ENCODE measurements at places on chromosomes 13 and 19. TPM values are rescaled to one million over a fixed set of nuclear protein-coding genes. Genes with fewer than 3 reads are reported as not detected.

GRCh38 chr13:38602266-38602665 lies 84.6 kb upstream of the FREM2 start:
- no peak overlapping the region for H3K27ac ChIP-seq
- H3K4me1 ChIP-seq: no peaks in the 10 kb centered on the region
- H3K4me3 ChIP-seq: no peak overlapping the region
- H3K27me3 ChIP-seq: peaks cover 14% of the 10 kb centered on the region
- DNase-seq: no peak

DNA sequence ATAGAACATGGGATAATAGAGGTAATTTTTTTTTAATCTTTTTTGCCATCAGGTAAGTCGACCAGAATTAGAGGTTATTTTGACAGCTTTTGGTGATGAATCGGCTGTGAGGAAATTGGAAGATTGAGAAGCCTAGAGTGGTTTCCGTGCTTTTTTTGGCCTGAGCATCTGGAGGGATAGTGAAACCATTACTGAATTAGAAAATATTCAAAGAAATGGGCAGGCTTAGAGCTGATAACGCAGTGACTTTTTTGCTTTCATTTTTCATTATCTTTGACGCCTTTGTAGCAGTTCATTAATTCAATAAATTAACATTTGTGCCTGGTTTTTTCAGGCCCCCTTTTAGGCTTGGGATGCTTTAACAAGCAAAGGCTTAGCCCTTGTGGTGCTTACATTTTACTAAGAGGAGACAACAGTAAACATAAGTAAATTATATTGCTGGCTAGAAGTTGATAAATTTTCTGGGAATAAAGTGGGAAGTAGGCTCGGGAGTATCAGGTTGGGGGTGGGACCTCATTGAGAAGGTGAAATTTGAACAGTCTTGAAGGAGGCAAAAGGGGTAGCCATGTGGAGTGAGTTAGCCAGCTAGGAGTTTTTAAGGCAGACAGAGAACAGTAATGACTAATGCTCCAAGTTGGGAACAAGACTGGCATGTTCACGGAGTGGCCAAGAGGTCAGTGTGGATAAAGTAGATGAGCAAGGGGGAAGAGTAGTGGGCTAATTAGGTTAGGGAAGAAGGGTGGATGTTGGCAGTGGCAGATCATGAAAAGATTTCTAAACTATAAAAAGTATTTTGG lies 36.5 kb downstream of the GTF2F2 start:
- peaks cover 43% of the 10 kb centered on the region for H3K36me3 ChIP-seq
- no peak for DNase-seq
- H3K4me1 ChIP-seq: no peaks in the 10 kb centered on the region
- no peak overlapping the region for H3K4me3 ChIP-seq

- H3K4me1 ChIP-seq: peaks cover 41% of the 10 kb centered on the region
- H3K36me3 ChIP-seq: peaks cover 21% of the 10 kb centered on the region
- no peaks in the 10 kb centered on the region for H3K27me3 ChIP-seq
- peak overlapping the region; percentile 100 for H3K27ac ChIP-seq
- H3K4me3 ChIP-seq: peak overlapping the region; percentile 97
Observed at GRCh38 chr13:74132776-74133656, 1.2 kb downstream of the KLF12 start.

GRCh38 chr13:34779171-34779570 lies 162.9 kb upstream of the NBEA start:
- no peak overlapping the region for H3K4me3 ChIP-seq
- H3K27ac ChIP-seq: no peak overlapping the region
- no peak for DNase-seq
- no peaks in the 10 kb centered on the region for H3K27me3 ChIP-seq
- no peaks in the 10 kb centered on the region for H3K36me3 ChIP-seq

- H3K4me3 ChIP-seq: no peak overlapping the region
- no peaks in the 10 kb centered on the region for H3K4me1 ChIP-seq
- H3K27ac ChIP-seq: no peak overlapping the region
- H3K36me3 ChIP-seq: peaks cover 37% of the 10 kb centered on the region
Observed at GRCh38 chr19:1425102-1425837, 12.9 kb upstream of the RPS15 start.

- H3K4me1 ChIP-seq: peaks cover 37% of the 10 kb centered on the region
- H3K27ac ChIP-seq: peak overlapping the region; percentile 87
- peak; percentile 89 for DNase-seq
- peaks cover 30% of the 10 kb centered on the region for H3K36me3 ChIP-seq
Observed at GRCh38 chr19:797528-798414, 519 bp downstream of the PTBP1 start.

- H3K36me3 ChIP-seq: no peaks in the 10 kb centered on the region
- H3K4me1 ChIP-seq: no peaks in the 10 kb centered on the region
- no peak overlapping the region for H3K27ac ChIP-seq
Observed at GRCh38 chr13:113402471-113403254, 38.7 kb upstream of the GRTP1 start.

DNA sequence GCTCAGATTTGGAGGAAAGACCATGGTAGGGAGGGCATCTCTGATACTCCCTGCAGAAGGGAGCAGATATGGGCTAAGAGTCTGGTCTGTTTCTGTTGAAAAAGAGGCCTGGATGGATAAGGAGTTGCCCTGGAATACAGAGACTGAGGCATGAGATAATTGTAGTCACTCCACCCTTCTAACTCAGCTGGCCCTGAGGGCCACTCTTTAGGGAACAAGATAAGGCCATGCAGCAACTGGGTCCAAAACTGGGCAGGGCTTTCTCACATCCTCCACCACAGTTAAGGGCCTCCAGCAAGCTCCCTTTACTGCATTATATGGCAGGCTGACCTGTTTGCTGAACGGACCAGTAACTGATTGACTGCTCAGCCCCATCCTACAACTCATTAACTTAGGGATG lies 1.3 kb downstream of the ZNF749 start:
- H3K4me1 ChIP-seq: peaks cover 23% of the 10 kb centered on the region
- DNase-seq: no peak
- H3K36me3 ChIP-seq: peaks cover 56% of the 10 kb centered on the region
- peak overlapping the region; percentile 93 for H3K27ac ChIP-seq
- H3K27me3 ChIP-seq: no peaks in the 10 kb centered on the region

GRCh38 chr19:821231-821824 lies 427 bp downstream of the PLPPR3 start:
- peaks cover 21% of the 10 kb centered on the region for H3K27me3 ChIP-seq
- no peak for DNase-seq
- no peaks in the 10 kb centered on the region for H3K4me1 ChIP-seq
- H3K36me3 ChIP-seq: peaks cover 4% of the 10 kb centered on the region

DNA sequence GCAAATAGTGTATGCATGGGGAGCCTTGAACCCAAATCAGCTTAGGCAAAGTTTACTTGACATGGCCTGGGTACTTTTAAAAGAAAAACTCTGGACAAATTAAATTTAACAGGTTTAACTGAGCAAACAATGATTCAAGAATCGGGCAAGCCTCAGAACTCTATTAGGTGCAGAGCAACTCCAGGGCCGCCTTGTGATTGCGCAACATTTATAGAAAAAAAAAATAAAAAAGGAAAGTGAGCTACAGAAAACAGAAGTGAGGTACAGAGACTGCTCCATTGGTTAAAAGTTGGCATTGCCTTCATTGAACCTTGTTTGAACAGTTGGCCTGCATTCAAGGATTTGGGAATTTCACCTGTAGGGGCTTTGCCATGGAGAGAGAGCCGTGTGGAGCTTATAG lies 421.0 kb upstream of the TSHZ3 start:
- H3K27me3 ChIP-seq: no peaks in the 10 kb centered on the region
- H3K4me3 ChIP-seq: no peak overlapping the region

DNA sequence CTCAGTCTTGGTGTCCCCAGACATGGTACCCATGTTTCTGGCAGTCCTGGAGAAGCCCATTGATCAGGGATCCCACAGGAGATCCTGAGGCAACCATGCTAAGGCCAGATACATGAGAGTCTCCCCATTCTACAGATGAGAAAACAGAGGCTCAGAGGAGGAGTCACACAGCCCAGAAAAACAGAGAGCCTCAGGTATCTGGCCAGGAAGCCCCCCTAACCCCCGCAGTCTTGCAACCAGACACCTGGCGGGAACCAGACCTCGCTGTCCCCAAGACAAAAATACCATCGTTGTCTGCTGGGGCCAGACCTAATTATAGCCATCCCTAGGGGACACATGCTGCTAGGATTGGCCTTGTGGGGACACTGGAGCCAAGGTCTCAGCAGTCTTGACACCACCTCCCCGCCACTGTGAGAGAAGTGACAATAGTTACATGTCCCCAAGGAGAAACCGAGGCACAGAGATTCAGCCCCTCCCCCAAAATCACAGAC lies 1.6 kb upstream of the PDE4C start:
- no peak for DNase-seq
- H3K4me1 ChIP-seq: peaks cover 19% of the 10 kb centered on the region
- H3K27ac ChIP-seq: no peak overlapping the region
- H3K27me3 ChIP-seq: peaks cover 57% of the 10 kb centered on the region
- no peak overlapping the region for H3K4me3 ChIP-seq
- H3K36me3 ChIP-seq: no peaks in the 10 kb centered on the region

DNA sequence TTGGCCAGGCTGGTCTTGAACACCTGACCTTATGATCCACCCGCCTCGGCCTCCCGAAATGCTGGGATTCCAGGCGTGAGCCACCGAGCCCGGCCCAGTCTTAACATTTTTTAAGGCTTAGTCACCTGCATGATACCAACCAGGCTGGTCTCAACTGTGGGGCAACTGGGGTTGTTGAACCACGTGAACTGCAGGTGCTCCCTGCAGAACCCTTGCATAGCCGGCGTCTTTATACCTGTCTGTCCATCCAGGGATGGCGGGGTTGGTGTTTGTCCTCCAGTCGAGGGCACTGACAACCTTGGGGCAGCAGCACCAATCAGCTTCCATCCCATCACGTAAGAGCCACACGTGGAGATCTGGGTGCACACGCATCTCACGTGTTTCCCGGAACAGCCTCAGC lies 24.8 kb upstream of the LILRA2 start:
- no peak overlapping the region for H3K27ac ChIP-seq
- H3K4me1 ChIP-seq: peaks cover 11% of the 10 kb centered on the region
- H3K4me3 ChIP-seq: no peak overlapping the region
- peaks cover 13% of the 10 kb centered on the region for H3K27me3 ChIP-seq
- DNase-seq: no peak
- H3K36me3 ChIP-seq: peaks cover under 1% of the 10 kb centered on the region

- peaks cover 9% of the 10 kb centered on the region for H3K27me3 ChIP-seq
- no peaks in the 10 kb centered on the region for H3K4me1 ChIP-seq
- H3K4me3 ChIP-seq: no peak overlapping the region
- no peaks in the 10 kb centered on the region for H3K36me3 ChIP-seq
Observed at GRCh38 chr13:33169273-33169980, 116.1 kb downstream of the STARD13 start.

GRCh38 chr19:55648585-55649267 lies 714 bp downstream of the CCDC106 start:
- no peaks in the 10 kb centered on the region for H3K27me3 ChIP-seq
- peaks cover 18% of the 10 kb centered on the region for H3K36me3 ChIP-seq
- peak overlapping the region; percentile 71 for H3K4me3 ChIP-seq

- no peaks in the 10 kb centered on the region for H3K36me3 ChIP-seq
- H3K27me3 ChIP-seq: no peaks in the 10 kb centered on the region
- H3K27ac ChIP-seq: no peak overlapping the region
- no peak overlapping the region for H3K4me3 ChIP-seq
- H3K4me1 ChIP-seq: no peaks in the 10 kb centered on the region
Observed at GRCh38 chr13:67094952-67095351, 135.2 kb downstream of the PCDH9 start.

- DNase-seq: no peak
- H3K27ac ChIP-seq: no peak overlapping the region
- no peaks in the 10 kb centered on the region for H3K4me1 ChIP-seq
- H3K36me3 ChIP-seq: no peaks in the 10 kb centered on the region
- no peak overlapping the region for H3K4me3 ChIP-seq
Observed at GRCh38 chr13:95002126-95002525, 289.8 kb upstream of the SOX21 start.

- H3K27me3 ChIP-seq: no peaks in the 10 kb centered on the region
- H3K27ac ChIP-seq: no peak overlapping the region
- no peaks in the 10 kb centered on the region for H3K36me3 ChIP-seq
- no peak overlapping the region for H3K4me3 ChIP-seq
- DNase-seq: peak; percentile 37
- H3K4me1 ChIP-seq: peaks cover 11% of the 10 kb centered on the region
Observed at GRCh38 chr13:48749699-48750473, 96.2 kb downstream of the CYSLTR2 start.

- no peaks in the 10 kb centered on the region for H3K27me3 ChIP-seq
- H3K4me3 ChIP-seq: no peak overlapping the region
- no peak overlapping the region for H3K27ac ChIP-seq
- DNase-seq: no peak
- H3K36me3 ChIP-seq: no peaks in the 10 kb centered on the region
Observed at GRCh38 chr19:27660428-27660827, 1552.5 kb downstream of the UQCRFS1 start.

DNA sequence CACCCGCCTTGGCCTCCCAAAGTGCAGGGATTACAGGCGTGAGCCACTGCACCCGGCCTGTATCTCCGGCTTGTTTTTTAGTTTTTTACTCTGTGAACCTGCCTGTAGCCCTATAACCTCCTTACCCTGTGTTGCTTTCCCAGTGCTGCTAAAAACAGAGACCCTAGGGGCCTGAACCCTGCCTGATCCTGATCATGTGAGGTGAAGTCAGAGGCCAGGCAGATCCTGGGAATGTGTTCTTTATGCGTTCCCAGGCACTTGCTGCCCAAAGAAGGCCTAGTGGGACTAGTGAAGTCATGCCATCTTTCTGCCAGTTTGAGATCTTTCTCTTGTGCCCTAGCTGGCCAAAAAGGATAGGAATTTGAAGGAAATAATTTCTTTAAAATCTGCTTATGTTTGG lies 4.6 kb downstream of the UBA2 start:
- H3K36me3 ChIP-seq: peaks cover 48% of the 10 kb centered on the region
- peaks cover 35% of the 10 kb centered on the region for H3K4me1 ChIP-seq
- no peak for DNase-seq
- H3K27ac ChIP-seq: no peak overlapping the region
- H3K4me3 ChIP-seq: no peak overlapping the region
- H3K27me3 ChIP-seq: no peaks in the 10 kb centered on the region

DNA sequence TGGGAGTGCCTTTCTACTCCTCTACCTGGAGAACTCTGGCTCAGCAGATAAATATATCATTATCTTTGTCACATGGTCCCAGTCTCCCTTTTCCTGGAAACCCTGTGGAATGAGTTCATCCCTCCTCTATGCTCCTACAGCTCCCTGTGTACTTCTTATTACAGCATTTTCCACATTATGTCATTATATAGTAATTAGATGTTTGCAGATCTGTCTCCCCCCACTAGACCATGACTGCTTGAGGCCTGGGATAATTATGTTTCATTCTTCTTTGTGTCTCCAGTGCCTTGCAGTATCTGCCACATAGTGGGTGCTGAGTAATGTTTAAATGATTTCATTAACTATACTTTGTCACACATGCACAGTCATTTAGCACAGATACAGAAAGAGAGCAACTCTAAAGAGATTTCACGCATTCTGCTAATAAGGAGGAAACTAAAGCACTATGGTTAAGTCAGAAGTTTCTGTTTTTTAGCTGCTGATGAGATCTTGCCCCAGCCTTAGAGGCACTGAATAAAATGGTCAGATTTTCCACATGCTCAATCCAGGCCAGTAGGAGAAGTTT lies 66.1 kb upstream of the DIAPH3 start:
- no peak overlapping the region for H3K4me3 ChIP-seq
- no peaks in the 10 kb centered on the region for H3K4me1 ChIP-seq
- peaks cover 11% of the 10 kb centered on the region for H3K27me3 ChIP-seq
- H3K36me3 ChIP-seq: no peaks in the 10 kb centered on the region
- no peak overlapping the region for H3K27ac ChIP-seq

GRCh38 chr13:52599848-52600603 lies 42.2 kb upstream of the HNRNPA1L2 start:
- peaks cover 21% of the 10 kb centered on the region for H3K27me3 ChIP-seq
- peaks cover 18% of the 10 kb centered on the region for H3K4me1 ChIP-seq
- DNase-seq: peak; percentile 8

C1QTNF9 gene
- 0.10 TPM for total RNA-seq

PTH2 gene
- total RNA-seq: 1.2 TPM

ZNF682 gene
- 9.4 TPM for total RNA-seq

CEACAM8 gene
- not detected for total RNA-seq

KL gene
- total RNA-seq: 0.27 TPM

MICU2 gene
- 32.0 TPM for total RNA-seq

KLK15 gene
- not detected for total RNA-seq

C13orf42 gene
- not detected for total RNA-seq

CCL25 gene
- 5.2 TPM for total RNA-seq

ZNF613 gene
- 6.5 TPM for total RNA-seq
